Large intestine (tissue), 12 donors: ENCODE measurements at places on chromosomes 5 and 9. TPM values are rescaled to one million over a fixed set of nuclear protein-coding genes. Genes with fewer than 3 reads are reported as not detected.

DNA sequence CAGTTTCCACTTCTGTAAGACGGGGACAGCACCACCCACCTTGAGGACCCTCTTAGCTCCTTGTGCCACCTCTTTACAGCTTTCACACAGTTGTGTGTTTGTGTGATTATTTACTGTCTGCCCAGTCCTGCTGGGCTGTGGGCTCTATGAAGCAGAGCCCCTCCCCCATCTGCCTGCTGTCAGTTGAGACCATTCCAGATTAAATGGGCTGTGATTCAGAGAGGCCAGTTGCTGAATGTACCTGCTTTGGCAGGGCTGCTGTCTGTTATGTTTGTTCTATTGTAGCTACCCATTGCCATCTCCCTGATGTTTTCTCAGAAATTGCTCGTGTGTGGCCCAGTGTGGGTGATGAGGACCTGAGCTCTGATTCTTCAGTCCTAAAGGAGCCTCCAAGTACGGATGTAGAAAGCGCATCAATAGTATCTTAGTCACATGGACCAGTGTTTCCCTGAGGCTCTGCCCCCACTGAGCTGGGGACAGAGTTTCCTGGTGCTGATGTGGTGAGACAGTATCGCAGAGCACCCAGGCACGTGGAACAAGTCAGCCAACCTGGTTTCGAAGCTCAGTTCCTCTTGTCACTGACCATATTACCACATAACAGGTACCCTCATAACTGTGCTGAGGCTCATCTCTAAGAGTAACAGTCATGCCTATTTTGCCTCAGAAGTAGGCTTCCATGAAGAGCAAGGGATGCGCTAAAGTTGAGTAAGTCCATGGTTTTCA lies 3.7 kb downstream of the ANGPTL2 start:
- no peak for DNase-seq
- no peak overlapping the region for H3K27ac ChIP-seq
- no peaks in the 10 kb centered on the region for H3K27me3 ChIP-seq

DNA sequence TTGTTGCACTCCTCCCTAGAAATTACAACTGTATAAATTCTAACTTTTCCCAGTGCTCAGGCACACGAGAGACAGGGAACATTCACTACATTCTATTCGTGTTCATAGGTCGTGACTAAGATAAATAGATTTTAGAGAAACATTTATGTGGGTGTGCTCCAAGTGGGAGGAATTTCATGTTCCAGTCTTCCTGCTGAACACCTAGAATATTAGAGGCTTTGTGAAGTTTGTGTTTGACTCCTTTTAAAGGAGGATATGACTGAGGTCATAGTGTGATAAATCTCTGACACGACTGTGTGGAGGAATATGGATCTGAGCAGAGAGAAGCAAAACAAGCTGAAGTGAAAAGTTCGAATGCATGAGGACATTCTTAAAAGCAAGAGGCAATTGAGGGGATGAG lies 355.3 kb downstream of the ZSWIM6 start:
- no peak overlapping the region for H3K27ac ChIP-seq
- no peak overlapping the region for H3K4me3 ChIP-seq
- no peaks in the 10 kb centered on the region for H3K27me3 ChIP-seq

DNA sequence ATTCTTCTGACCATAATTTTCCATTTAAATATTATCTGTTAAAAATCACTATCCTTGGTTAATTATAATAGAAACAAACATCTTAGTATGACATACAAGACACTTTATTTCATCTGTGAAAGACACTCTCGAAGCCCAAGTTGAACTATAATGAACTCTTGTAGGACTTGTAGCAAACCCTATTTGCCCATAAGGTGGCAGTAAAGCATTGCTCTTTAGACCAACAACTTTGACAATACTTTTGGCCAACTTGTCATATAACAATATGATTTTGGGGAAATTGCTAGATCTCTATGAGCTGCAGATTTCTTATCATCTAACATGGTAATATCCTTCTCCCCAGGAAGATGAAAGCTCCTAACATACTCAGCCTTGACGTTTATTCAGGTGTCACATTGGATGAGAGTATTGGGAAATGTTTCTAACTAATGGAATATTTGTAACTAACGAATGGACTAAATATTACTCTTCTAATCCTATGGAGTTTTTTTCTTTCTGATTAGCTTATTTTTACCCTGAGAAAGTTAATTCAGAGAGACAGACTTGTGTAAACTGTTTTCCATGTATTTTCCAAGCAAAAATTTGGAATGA lies 11.0 kb downstream of the SPINK14 start:
- H3K4me1 ChIP-seq: no peaks in the 10 kb centered on the region
- H3K36me3 ChIP-seq: no peaks in the 10 kb centered on the region
- DNase-seq: peak; percentile 43
- no peak overlapping the region for H3K4me3 ChIP-seq
- no peak overlapping the region for H3K27ac ChIP-seq

DNA sequence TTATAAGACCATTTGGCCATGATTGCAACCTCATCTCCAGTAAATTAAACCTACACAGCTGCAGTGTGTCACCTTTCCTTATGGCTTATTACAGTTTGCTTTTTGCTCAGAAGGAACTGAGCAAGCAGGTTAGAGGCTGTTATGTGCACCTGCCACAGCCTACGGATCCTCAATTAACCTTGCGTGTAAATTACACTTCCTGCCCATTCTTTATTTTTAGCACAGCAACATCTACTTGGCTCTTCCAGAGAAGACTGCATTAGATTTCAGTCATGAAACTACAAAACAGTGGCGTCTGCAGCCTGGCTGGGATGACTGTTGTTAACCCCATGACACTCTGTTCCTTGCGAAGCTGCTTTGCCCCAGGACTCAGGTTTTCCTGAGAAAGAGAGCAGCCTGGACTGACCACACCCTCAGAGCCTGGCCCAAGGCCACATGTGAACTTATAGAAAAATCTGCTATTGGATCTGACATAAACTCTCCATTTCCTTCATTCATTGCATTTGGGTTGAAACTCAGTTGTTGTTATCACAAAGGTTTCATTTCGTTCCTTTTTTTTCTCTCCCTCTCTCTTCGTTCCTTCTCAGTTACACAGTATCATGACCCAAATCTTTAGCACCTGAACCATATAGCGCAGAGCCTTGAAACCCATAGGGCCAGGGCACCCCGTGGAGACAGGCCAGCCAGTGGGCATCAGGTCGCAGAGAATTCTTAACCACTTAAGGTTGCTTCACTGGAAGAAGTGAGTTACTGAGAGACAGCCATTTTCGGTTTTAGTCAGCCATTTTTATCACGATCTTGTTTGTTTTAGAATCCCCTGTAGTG lies 138.6 kb downstream of the PALM2AKAP2 start:
- H3K27me3 ChIP-seq: no peaks in the 10 kb centered on the region
- no peaks in the 10 kb centered on the region for H3K36me3 ChIP-seq
- peaks cover 2% of the 10 kb centered on the region for H3K4me1 ChIP-seq
- H3K27ac ChIP-seq: no peak overlapping the region
- DNase-seq: peak; percentile 17

RALGDS gene
- polyA plus RNA-seq: 43.8 TPM

HNRNPA0 gene
- 42.6 TPM for polyA plus RNA-seq

SHISAL2B gene
- polyA plus RNA-seq: 0.06 TPM

SLC34A3 gene
- 36.9 TPM for polyA plus RNA-seq
